Activated naive CD8-positive, alpha-beta T cell treated with anti-CD3 and anti-CD28 coated beads, Interleukin-2, amount 10 ng/mL, durations not matched to agents 7 days and 5 days (primary cell): ENCODE measurements at places on chromosomes 16 and 17. TPM values are rescaled to one million over a fixed set of nuclear protein-coding genes. Genes with fewer than 3 reads are reported as not detected.

- DNase-seq, result no peak
Measured at GRCh38 chr16:70774261-70774660, 26.7 kb downstream of the VAC14 start.

- DNase-seq, result no peak
Measured at GRCh38 chr16:53690771-53691170, 12.9 kb downstream of the RPGRIP1L start.

The ESRP2 gene
- not detected for total RNA-seq

The WRAP53 gene
- 19.3 TPM for total RNA-seq

DNA sequence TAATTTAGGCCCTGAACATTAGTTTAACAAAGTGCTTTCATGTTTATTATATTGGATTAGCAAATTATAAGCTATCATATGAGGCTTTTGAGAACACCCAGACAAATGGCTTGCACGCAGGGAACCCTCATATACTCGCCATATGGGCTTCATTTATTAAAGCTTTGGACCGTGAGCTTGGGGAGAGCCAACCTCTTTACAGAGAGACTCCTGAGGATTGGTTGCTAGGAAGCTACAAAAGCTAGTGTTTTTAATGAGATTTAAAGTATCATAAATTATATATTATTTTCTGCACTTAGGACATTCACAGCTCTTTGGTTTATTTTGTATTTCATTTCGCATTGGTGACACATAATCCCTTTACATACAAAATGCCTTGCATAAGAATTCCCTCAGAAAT, 193.8 kb upstream of the TOX3 start:
- DNase-seq, result no peak

The KRTAP2-1 gene
- not detected for total RNA-seq

The TBC1D3G gene
- total RNA-seq, result not detected

DNA sequence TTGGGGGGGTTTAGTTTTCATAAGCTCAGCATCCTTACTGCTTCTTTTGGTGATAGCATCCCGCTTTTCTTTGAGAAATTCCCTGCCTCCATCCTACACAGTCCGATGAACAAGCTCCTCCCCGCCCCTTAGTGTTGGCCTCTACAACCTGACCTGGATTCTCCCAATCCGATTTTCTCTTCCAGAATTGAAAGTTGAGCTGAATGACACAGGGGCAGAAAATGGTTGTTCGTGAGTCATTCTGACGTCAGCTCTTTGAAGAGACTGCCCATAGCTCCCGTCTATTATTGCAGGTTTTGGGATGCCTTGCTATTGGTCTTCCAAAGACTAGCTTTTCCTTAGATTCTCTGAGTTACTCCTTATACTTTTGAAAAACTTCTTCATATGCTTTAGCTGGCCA, 279.7 kb downstream of the SLC39A11 start:
- no peak for DNase-seq

DNA sequence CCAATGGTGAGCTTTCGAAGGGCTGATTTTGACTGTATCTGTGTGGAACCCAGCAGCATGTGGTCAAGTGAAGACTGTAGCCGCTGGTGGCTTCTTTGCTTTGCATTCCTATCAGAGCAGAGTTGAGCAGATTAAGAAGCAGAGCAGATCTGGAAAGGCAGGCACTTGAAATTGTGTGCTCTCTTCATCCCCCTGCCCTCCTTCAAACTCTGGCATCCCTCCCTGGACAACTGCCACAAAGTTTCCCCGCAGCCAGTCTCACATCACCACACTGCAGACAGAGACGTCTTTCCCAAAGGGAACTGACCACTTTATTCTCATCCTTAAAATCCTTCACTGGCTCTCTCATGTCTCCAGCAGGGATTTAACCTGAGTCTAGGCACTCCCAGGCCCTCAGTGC, 237.1 kb upstream of the DYNLRB2 start:
- no peak for DNase-seq

DNA sequence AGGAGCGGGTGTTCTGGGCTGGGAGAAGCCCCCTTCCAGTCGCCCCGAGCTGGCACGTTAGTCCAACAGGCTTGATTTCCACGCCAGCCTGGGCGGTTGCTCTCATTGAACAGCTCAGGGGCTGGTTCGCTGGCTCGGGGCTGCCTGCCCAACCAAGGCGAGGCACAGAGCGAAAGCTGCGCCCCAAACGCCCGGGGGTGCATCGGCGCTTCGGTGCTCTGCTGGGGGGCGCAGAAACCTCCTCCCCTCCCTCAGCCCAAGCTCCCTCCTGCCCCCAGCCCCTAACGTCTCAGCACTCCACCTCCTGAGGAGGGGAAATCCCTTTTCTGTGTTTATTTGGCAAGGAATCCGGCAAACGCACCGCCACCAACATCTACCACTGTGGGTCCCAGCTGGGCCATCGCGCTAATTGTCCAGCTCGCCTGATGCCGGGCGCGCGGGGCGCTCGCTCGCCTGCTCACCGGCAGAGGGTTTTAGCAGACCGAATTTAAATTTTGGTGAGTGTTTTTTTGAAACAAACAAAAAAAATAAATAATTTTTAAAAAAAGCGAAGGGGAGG, 29.5 kb upstream of the RBFOX1 start:
- no peak for DNase-seq

The C16orf92 gene
- not detected for total RNA-seq

DNA sequence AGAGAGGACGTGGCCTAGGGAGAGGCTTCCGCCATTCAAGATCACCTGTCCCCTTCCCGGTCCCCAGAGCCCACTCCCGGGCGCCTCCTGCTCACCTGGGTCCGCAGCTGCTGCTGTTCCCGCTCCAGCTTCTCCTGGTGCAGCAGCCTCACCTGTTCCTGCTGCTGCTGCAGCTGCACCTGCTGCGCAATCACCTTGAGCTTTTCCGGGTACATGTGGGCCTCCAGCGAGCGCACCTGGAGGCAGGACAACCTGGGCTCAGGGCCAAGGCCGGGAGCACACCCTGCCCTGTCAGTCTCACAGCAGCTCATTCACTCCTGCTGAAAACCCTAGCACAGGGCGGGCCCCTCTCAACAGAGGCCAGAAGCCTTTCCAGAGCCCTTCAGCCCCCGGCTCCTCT, 12.5 kb downstream of the TFAP4 start:
- DNase-seq, result no peak

DNA sequence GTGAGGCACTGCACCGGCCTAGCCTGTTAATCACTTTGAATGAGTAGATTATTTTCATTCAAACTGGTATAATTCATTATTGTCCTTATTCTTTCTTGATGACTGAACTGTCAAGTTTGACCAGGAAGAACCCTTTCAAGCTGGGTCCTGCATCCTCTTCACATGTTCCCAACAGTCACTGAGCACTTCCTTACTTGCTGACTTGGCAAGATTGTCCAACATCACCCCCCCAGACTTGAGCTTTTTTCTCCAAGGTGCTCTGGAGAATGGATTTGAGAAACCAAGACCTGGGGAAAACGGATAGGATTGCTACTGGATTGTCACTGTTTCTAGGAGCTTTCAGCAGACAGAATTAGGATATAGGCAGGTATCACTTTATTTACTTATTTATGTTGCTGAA, 55.1 kb upstream of the GSG1L start:
- DNase-seq, result no peak

DNA sequence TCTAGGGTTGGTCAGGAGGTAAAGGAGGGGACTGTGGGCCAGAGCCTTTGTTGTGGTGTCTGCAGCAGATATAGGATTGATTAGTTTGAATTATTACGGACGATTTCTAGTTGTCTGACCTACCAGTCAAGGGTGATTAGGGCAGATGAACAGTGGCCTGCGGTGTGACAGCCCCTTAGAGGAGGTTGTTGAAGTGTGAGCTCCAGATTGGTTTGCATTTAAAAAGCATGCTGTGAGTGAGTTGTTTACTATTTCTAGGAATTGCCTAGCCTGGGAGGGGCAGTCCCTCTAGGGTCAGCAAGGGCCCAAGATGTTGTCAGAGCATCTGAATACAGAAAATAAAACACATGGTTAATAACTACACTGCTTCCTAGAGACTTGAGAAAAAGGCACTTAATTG, 108.8 kb downstream of the ARHGAP44 start:
- no peak for DNase-seq

- DNase-seq, result no peak
Measured at GRCh38 chr16:69848637-69849545, 86.8 kb downstream of the WWP2 start.

DNA sequence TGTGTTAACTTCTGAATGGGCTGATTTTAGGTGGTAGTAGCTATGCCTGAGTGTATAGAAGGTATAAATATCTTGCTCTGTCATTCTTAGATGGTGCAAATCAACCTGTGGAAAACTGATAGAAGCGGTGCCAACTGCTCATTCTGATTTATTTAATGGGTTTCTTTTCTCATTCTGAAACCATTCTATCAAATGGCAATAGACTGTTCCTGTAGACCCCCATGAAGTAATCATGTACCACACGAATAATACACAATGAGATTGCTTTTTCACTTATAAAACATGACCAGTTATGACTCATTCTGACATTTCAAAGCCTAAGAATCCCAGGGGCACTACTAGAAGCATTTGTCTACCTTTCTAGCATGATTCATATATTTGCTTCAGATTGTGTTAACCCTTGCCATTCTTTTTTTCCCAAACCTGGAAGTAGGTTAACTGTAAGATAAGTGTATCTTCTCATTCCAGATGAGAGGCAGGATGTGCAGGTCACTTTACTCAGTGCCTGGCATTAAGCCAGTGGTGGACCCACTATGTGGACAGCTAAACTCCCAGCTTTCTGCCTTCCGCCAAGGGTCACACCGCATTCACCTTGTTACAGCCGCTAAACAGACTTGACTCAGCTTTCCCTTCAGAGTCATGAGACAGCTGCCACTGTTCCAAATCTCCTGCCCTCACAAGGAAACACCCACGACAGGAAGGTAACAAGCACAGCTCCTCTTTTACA, 16.4 kb upstream of the SLC16A11 start:
- DNase-seq, result no peak

The C17orf113 gene
- total RNA-seq, result 0.91 TPM

DNA sequence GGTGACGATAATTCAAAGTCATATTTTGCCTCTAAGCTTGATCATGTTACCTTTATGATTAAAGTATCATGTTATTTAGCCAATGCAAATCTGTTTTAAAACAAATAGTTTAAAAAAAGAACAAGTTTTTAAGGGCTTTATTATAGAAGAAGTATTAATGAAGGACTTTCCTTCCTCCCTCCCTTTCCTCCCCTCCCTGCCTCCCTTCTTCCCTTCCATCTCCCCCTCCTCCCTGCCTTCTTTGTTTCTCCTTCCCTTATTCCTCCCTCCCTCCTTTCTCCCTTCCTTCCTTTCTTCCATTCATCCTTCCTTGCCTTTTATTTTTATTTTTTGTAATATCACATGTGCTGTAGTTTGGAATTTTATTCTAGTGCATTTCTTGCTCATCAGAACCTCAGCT, 26.4 kb downstream of the NQO1 start:
- no peak for DNase-seq

DNA sequence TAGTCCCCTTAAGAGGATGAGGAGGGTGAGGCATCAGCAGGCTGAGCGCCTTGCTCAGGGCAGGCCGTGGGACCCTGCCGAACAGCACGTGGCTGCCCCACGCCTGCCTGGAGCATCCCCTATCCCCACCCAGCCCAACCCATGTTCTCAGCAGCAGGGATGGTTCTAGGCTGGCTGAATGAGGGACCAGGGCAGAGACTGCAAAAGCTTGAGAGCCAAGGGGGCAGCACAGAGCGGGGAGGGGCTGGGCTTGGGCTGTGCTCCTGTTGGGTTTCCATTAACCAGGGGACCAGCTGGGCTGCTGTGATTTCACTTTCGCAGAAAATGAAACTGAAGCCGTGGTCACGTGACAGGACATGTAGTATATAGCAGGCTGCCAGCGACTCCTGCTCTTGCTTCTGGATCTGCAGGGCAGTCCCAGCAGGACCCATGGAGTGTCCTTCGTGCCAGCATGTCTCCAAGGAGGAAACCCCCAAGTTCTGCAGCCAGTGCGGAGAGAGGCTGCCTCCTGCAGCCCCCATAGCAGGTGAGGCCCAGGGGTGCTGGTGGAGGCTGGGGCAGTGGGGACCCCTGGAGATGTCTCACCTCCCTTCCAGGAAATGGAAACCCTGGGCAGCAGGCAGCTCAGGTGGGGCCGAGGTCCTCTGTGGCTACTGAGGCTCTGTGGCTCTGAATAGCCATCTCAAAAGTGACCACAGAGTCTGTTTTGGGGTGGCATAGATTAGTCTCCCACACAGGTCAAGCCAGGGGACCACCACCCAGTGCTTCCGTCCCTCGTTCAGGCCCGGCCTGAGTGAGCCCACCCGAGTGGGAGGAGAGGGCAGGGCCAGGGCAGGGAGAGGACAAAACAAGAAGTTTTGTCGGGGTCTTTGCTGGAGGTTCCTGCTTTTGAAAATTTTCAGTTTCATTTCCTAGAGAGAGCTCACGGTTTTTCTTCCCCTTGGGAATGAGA, 2.9 kb downstream of the RNF213 start:
- peak; percentile 83 for DNase-seq

- no peak for DNase-seq
Measured at GRCh38 chr16:31269541-31269940, 9.8 kb downstream of the ITGAM start.

The HAP1 gene
- total RNA-seq, result not detected
